ENCODE measurements at places on chromosomes 6 and 20.

GRCh38 chr20:25229486-25230165 is 18.3 kb upstream of the PYGB start:
- DNase-seq = no peak

DNA sequence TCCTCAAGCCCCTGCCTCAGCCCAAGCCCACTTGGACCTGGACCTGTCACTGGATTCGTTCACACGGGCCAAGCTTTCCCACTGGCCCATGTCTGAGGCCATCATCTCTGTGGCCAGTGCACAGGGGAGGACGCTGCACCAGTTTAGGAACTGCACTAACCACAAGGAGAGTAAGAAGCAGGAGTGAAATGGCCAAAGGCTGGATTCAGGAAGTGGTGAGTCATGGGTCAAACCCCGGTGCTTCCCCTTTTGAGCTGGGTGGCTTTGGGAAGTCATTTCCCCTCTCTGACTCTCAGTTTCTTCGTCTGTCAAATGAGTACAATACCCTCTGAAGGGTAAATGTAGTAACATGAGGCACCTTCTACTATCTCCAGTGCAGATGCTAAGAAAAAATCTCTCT is 87.9 kb downstream of the CD40 start:
- DNase-seq = no peak

DNA sequence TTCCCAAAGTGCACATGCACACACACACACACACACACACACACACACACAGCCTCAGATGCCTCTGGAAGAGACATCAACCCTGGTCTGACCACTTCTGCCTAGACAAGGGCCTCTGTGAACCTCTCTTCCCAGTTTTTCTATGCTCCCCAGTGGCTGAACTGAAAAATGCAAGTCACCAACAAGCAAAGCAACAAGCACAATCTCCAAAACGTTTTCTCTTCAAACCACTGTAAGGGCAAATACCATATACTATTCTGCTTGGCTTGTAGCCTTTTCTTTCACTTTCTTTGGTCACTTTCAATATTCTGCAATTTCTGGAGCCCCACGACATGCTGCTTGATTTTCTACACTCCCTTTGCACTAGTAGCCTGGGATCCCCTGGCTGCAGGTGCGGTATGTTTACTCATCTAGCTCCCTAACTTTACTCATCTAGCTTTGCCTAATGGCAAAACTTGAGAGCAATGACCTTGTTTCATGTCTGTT is 121.4 kb upstream of the DST start:
- DNase-seq = no peak

DNA sequence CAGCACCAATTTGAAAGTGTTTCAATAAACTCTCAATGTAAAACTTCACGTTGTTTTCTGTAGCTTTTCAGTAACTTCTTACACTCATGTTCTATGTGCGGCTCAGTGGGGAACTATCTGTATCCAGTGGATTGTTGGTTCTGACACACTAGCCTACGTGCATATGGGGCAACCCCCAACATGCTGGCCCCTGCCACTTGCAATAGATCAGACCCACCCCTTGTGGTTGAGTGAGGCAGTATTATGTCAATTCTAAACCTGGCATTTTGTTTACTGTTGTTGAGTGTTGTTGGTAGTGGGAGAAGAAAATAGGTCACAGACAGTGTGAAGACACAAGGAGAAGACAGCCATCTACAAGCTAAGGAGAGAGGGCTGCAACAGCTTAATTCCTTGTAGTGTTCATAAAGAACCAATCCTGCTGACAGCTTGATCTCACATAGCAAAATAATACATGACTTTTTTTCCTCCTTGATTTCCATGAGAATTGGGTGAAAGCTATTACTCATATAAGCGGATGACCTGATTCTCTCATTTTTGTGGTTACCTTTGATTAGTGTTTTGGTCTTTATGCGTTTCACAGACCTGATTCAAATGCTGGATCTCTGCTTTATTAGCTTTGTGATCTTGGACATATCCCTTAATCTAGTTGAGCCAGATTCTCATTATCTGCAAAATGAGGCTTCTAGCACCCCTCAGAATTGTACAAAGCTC is 320.4 kb downstream of the LAMA2 start:
- no peak for DNase-seq

- no peak for DNase-seq
Measured at GRCh38 chr6:17039266-17039665, 62.6 kb upstream of the STMND1 start.

- no peak for DNase-seq
Measured at GRCh38 chr20:44296011-44296410, 15.0 kb downstream of the FITM2 start.

GRCh38 chr6:18387061-18387721 is at the start of gene RNF144B:
RNF144B (plus strand) TSS chr6:18387350; CDS start chr6:18399535, 12,185 bp downstream.
- DNase-seq = no peak

GRCh38 chr6:13234130-13234529 is 94.2 kb downstream of the TBC1D7 start:
- DNase-seq = peak; percentile 85

- no peak for DNase-seq
Measured at GRCh38 chr6:70905742-70906141, 51.1 kb downstream of the B3GAT2 start.

GRCh38 chr6:107569473-107569872 is 79.6 kb downstream of the SOBP start:
- DNase-seq = no peak

DNA sequence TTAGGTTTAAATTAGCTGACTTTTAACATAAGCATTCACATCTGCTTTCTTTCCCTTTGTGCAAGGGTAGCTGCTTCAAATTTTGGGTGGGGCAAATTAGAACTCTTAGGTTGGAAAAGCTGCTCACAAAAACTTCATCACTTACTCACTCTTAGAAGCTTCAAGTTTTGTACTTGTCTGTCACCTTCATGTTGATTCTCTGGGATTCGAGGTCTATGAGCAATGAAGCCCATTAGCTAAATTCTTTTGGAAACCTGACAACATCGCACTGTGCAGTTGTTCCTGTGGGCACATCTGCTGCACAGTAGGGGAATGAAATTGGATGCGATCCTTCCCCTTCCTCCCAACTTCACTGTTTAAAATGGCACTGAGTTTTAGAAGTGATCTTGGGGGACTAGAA is 156.1 kb downstream of the UBE3D start:
- peak; percentile 16 for DNase-seq

GRCh38 chr20:25541676-25542075 is 43.7 kb downstream of the NINL start:
- DNase-seq = no peak

GRCh38 chr6:105504706-105505105 is 101.8 kb upstream of the PREP start:
- no peak for DNase-seq

DNA sequence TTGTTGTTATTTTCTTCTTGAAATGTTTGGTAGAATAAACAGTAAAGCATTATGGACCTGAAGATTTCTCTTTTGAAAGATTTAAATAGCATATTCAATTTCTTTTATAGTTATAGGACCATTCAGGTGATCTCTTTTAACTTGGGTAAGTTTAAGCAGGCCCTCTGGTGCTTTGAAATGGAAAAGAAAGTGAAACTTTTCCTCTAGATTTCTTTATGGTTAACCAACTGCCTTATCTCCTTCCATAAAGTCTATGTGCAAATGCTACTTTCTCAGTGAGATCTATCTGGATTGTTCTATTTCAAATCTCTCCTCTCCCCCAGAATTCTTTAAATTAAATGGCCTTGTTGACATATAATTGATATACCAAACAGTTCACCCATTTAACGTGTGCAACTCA is 54.0 kb downstream of the PHACTR2 start:
- DNase-seq = no peak

GRCh38 chr20:15700147-15700765 is 873.0 kb downstream of the KIF16B start:
- DNase-seq = no peak

GRCh38 chr6:157861184-157861583 is 38.1 kb downstream of the SNX9 start:
- no peak for DNase-seq

GRCh38 chr6:144335914-144336313 is 50.8 kb downstream of the UTRN start:
- DNase-seq = no peak

GRCh38 chr6:37774028-37774680 is 45.4 kb upstream of the ZFAND3 start:
- DNase-seq = no peak

- no peak for DNase-seq
Measured at GRCh38 chr6:4030669-4031068, 48.3 kb downstream of the FAM217A start.

- no peak for DNase-seq
Measured at GRCh38 chr6:37058084-37058586, 52.7 kb downstream of the FGD2 start.

- DNase-seq = no peak
Measured at GRCh38 chr6:83310046-83310445, 116.9 kb downstream of the RWDD2A start.

- DNase-seq = no peak
Measured at GRCh38 chr6:116390581-116390980, 19.8 kb downstream of the DSE start.

DNA sequence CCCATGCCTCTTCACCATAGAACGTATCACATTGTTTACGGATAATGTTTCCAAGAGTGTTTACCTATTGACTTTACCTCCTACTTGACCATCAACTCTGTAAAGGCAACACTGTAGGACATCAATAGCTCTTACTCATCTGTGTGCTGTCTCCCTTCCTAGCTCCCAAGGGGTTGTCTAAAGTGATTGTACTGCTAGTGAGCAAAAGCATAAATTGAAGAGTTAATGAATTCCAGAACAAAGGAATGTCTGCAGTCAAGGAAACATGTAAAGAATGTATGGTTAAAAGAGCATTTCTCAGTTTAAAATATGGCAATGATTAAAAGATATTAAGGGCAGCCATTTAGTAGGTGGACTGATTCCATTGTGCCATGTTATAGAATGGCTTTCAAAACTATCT is 985.4 kb downstream of the TBC1D32 start:
- DNase-seq = no peak

DNA sequence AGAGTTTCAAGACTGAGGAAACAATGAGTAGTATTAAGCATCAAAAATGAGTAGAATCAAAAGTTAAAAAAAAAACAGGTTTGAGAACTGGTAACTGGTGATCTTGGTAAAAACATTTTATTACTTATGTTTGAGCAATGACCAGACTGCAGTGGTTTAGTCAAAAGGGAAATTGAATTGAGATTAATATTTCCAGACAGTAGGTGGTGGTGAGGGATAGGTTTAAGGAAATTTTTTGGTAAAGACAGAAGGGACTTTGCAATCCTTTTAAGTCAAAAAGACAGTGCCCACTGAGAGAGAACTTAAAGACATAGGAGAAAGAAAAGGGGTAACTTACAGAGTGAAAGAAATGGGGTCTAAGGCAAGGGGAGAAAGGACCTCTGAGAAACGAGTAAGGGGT is 156.9 kb downstream of the ASCC3 start:
- DNase-seq = no peak

- DNase-seq = no peak
Measured at GRCh38 chr6:99614430-99615186, 8.0 kb downstream of the PRDM13 start.

- DNase-seq = no peak
Measured at GRCh38 chr6:14640631-14641030, 523.1 kb downstream of the CD83 start.

DNA sequence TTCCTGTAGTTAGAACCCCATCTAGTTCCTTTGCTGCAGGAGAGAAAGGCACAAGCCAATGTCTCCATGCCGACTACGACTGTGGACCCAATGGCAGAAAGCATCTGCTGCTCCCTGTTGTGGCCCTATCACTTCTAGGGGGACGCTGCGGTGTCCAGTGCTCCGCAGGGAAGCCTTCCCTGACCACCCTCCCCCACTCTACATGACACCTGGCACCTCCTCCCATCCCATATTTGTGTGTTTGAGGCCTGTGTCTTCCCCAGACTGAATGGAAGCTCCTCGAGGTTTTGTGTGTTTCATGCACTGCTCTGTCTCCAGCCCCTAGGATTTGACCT is 159.5 kb downstream of the DTNBP1 start:
- no peak for DNase-seq

GRCh38 chr20:60921022-60921622 is 330.9 kb upstream of the CDH4 start:
- DNase-seq = no peak

DNA sequence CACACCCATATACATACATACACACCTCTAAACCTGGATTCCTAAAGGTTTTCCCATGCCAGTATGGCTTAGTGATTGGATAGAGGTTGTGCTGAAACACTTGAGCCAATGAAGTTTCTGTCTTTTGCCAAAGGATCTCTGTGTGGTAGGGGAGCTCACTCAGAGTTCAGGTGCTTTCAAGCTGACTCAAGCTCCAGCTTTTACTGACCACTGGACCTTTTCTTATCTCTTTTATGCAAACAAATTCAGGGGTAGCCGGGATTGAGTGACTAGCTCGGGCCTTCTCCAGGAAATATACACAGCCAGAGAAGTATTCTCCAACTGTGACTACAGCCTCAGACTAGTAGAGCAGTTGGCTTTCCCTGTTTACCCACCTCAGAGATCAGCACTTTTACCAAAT is 21.5 kb upstream of the DSE start:
- no peak for DNase-seq

DNA sequence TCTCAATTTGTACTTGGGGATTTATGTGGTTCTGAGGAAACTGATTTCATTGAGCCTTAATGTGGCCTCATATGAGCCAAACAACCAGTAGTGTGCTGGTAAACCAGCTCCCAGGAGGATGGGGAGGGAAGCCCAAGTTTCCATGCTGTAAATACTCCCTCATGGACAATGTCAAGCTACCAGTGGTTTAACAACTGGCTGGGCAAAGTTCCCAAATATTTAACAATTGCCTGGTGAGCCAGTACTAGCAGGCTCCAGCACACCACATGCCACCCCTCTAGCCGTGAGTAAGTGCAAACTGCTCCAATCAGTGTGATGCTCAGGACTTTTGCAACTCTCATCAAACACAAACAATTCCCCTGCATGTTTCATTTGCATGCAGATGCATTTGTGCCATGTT is 19.2 kb upstream of the CDKN1A start:
- peak; percentile 60 for DNase-seq

DNA sequence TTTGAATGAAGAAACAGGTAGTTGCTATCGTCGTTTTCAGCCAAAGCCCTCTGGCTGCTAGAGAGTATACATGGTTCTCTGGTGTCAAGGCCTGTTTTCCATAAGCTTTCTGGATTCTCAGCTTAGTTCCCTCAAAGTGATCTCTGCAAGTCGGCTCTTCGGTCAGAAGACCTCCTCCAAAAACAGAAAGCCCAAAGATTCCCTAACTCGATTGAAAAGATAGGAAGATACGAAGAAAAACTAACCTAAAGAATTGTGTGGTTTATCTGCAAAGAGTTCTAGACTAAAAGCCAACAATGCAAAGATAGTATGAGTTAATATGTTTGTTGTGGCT is 545 bp upstream of the ASCC3 start:
- no peak for DNase-seq

GRCh38 chr6:109303640-109304283 is 78.5 kb downstream of the CD164 start:
- DNase-seq = no peak
